ENCODE measurements at places on chromosomes 1 and 21.

- no peak for DNase-seq
These were observed 871 bp downstream of the PINK1 start for GRCh38 chr1:20634065-20634593.

GRCh38 chr1:185935360-185935759 lies 201.2 kb downstream of the HMCN1 start:
- DNase-seq: no peak

DNA sequence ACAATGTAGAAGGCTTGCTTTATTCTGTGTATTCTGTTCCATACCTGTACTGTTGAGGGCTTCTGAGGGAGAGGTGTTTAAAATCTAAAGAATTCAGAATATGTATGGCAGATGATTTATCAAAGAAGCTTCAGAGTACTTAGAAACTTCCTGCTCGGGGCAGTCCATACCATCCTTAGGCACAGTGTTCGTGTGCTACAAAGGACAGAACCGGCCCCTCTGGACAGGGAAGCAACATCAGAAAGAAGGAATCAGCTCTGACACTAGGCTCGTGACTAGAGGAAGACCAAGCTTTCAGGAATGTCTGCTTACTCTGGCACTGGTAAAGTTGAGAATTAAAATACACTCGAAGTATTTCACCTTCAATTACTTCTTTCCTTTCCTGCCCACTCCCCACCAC lies 14.1 kb downstream of the SELP start:
- DNase-seq: no peak

DNA sequence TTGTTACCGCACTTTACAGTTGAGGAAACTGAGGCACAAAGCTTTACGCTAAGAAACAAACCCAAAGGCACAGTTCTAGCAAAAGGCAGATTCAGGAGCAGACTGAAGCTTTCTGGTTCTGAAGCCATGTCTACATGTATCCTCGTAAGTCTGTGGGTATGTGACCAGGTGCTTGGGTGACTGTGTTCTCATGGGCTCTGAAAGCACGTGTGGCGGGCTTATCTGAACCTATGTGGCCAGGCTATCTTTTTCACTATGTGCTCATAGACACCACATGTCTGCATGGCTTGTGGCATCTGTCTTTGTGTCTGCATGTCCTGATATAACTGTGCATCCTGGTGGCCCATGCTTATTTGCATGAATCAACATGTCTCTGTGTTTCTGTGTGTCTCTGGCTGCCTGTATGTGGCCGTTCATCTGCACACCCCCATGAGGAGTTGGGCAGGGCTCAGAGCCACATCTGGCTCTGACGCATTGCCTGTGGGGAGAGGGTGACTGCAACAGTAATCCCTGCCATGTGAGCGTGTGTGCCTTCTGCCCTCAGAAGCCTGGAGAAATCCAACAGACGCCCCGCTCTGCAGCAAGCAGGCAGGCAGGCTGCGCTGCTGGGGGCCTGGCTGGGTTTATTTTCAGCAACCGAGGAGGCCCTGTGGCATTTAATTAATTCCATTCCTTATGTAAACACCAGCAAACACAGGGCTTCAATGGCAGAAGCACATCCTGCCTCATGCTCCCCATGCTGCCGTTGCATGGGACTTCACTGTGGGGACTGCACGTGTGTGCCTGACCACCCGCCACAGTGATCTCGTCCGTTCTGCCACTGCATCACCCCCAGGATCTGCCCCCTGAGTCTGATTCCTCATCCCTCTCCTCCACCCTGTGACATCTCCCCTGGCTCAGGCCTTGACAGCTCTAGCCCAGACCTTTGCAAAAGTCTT lies 115.4 kb downstream of the TRABD2B start:
- DNase-seq: no peak

GRCh38 chr1:58782178-58783089 lies 1.4 kb downstream of the JUN start:
- DNase-seq: peak; percentile 27

- DNase-seq: no peak
These were observed 474.7 kb upstream of the DAB1 start for GRCh38 chr1:57898531-57898930.

DNA sequence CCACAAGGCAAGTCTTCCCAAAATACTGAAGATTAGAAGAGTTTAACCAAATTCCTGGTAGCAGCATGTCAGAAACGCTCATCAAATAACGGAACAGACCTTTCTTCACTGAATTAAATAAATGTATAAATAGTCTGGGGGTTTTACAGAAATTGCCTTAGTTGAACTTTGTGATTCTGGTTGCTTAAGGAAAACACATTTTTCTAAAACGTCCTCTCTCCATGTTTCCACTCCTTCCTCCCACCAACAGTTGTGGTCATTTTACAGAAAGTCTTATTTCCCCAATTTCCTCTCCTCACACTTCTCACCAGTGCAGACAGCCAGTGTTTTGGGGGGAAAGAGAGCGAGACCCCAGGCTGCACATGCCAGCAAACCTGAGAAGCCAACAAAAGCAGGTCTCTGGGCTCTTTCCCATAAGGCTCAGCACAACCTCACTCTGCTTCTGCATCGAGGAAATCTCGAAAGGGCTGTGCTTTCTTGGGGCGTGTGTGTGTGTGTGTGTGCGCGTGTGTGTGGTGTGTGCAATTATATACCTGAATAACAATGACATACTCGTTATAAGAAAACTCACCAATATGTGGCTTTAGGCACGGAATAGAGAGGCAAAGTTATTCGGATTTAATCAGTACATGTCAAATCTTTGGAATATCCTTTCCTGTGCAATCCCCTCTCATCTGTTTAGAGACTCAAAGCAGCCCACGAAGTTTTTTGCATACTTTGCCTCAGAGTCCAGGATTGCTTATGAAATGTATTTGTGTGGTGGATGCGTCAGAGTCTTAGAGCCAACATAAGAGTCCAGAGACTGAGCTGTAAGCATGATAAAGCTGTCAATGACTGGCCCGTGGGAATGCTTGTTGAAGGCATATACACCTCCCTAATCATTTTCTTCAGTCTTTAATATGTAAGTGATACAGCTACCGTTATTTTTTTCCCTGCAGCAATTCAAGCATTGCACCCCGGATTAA lies 2.0 kb downstream of the KCNJ15 start:
- no peak for DNase-seq

DNA sequence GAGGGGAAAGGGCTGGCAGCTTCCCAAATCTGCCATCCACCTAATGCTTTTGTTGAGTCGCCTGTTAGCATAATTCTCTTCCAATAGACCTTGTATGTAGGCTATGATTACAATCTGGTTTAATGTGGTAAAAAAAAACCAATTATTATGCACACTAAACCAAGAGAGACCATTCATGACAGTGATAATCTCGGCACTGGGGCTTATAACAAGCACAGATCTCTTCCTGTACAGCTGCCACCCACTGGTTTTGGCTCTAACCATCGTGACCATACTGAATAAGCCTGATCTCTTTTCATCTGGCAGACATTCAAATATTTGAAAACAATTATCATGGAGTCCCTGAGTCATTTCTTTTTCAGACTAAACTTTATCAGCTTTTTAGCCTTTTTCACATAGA lies 12.0 kb upstream of the SYT14 start:
- DNase-seq: peak; percentile 92

GRCh38 chr1:208078752-208079151 lies 165.4 kb downstream of the PLXNA2 start:
- no peak for DNase-seq

DNA sequence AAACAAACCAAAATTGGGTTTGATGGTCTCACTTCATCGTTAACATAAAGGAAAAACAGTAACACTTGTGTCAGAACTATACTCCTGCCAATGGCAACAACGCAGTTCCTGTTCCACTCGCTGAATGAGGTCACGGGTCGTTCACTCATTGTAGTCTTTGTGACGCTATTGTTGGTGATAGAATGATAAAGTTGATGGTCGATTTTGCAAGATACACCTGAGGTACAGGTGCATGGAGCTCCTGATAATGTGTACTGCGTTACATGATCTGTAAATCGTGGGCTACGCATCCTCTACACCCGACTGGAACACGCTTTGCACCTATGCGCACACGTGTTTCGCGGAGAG lies 391 bp upstream of the CENPS start:
- no peak for DNase-seq

Data from NCI-H1436 (cell line).